Stimulated activated CD4-positive, alpha-beta T cell treated with anti-CD3 and anti-CD28 coated beads, Interleukin-1b, Interleukin-23, amount 100 ng/mL, for 48 hours (primary cell): ENCODE measurements at places on chromosomes 7 and 10.

DNA sequence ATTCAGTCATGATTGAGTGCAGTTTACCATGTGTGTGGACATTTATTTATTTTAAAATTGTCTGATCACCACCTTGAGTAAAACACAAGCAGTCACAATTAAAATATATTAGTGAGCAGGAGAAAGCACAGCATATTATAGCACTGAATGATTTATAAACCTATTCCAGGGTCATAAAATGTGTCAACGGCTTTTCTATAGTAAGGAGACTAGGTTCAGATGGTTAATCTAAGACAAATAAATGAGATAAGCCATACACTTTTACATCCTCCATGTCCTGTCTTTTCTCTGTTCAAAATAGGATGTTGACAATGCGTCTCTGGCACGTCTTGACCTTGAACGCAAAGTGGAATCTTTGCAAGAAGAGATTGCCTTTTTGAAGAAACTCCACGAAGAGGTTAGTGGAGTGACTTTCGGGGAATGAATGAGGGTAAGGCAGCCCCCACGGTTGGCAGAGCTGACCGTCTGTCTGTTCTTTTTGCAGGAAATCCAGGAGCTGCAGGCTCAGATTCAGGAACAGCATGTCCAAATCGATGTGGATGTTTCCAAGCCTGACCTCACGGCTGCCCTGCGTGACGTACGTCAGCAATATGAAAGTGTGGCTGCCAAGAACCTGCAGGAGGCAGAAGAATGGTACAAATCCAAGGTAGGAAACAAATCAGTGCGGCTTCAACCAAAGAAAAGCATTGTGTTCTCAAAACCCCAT is 5.4 kb downstream of the VIM start:
- no peak for DNase-seq

- DNase-seq: no peak
Measured at GRCh38 chr7:17275749-17276671, 22.4 kb upstream of the AHR start.

DNA sequence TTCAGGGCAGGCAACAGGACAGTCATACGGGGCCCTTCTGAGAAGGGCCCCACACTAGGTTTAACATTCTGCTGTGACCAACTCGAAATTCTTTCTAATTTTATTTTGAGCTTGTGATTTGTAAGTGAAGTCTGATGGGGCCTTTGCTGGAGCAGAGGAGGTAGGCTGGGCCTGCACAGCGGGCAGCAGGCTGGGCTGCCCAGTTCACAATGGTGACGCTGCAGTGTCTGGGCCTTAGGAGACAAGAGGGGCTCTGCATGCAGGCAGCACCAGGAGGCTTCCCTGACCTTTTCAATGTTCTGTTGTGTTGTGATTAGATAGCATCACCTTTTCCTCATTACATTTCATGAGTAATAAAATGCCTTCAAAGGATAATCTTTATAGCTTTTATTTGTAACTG is 175.1 kb downstream of the CXCL12 start:
- no peak for DNase-seq

GRCh38 chr10:7035126-7035761 is 375.6 kb downstream of the SFMBT2 start:
- DNase-seq: peak; percentile 57

- no peak for DNase-seq
Measured at GRCh38 chr10:104277785-104278184, 8.8 kb downstream of the GSTO2 start.

GRCh38 chr10:86162036-86162435 is 204.6 kb downstream of the GRID1 start:
- no peak for DNase-seq

DNA sequence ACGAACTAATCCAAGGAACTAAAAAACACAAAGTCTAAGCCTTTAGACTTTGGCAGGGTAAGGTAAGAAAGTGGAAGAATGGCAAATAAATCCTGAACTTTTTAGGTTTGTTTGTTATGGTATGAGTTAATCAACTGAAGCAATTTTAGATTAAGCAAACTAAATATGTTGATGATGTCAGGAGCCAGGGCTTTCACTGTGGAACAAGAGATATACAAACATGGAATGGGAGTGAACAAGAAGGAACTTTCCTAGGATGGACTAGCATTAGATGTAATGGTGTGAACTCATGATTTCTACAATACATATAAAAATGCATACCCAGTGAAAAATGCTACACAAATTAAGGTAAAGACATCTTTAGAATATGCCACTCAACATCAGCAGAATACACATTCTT is 35.8 kb downstream of the NT5C2 start:
- no peak for DNase-seq

GRCh38 chr10:99598781-99599509 is 21.3 kb downstream of the SLC25A28 start:
- DNase-seq: no peak

DNA sequence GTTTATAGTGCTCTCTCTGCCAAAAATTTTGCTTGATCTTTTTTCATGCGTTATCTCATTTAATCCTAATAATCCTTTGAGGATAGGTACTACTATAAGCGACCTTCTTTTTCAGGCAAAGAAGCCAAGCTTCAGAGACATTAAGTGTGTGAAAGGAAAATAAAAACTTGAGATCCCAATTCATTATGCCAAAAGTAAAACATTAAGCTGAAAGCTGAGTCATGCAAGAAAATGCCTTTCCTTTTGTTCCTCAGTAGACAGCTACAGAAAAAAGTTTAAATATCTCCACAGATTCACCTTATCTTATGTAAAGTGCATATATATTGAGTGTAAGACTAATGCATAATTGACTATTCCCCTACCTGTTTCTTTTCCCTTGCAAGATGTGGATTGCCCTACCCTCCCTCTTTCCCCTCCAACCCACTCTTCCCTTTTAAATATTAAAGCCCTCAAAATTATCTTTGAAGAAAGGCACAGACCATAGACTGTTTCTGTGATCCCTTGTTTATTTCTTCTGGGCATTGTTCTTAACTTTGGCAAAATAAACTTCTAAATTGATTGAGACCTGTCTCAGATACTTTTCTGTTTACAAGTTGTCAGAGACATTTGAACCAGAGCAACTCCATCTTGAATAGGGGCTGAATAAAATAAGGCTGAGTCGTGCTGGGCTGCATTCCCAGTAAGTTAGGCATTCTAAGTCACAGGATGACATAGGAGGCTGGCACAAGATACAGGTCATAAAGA is 1139.9 kb upstream of the LRRN3 start:
- no peak for DNase-seq

GRCh38 chr10:103795634-103796270 is 59.6 kb downstream of the SH3PXD2A start:
- DNase-seq: no peak

- DNase-seq: no peak
Measured at GRCh38 chr10:47268696-47269095, 31.3 kb upstream of the GDF10 start.

GRCh38 chr7:158369866-158370265 is 217.8 kb downstream of the PTPRN2 start:
- no peak for DNase-seq

- DNase-seq: no peak
Measured at GRCh38 chr10:131638880-131639278, 261.9 kb upstream of the PPP2R2D start.

GRCh38 chr7:36916619-36917018 is 192.3 kb upstream of the AOAH start:
- DNase-seq: no peak

DNA sequence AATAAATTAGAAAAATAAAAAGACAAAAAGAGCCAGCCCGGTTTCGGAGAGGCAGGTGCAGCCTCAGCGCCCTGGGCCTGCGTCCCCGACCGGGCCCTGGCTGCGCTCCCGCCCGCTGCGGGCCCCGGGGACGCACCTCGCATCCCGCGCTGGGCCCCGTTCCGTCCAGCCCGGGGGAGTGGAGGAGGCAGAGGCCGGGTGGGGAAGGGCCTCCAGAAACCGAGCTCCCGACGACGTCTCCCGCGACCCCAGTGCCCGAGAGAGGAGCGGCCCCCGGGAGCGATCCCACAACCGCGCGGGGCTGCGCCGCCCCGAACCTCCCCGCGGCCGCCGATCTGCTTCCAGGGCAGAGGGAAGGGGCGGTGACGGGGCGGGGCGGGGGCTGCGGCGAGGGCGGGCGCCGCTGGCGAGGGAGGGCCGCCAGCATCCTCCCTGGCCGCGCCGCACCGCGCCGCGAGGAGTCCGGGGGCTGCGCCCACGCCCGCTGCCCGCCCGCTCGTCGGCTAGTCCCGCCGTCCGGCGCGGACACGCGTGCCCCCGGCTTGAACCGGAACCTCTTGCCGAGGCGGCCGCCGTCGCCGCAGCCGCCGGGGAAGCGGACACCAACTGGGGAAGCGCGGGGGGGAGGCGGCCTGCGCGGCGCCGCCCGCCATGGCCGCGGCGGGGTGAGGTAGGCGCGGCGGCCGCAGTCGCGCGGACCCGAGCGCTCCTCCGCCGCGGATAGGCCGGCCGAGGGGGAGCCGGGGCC is at the start of gene CCNY:
Gene CCNY, plus strand, starts transcription at position 426 of the 748 bp plus-strand sequence. CDS start 545 bp downstream, outside the sequence.
- peak; percentile 64 for DNase-seq

- no peak for DNase-seq
Measured at GRCh38 chr10:50470345-50470744, 153.4 kb downstream of the SGMS1 start.
